ENCODE measurements at places on chromosomes 2 and 18. TPM values are rescaled to one million over a fixed set of nuclear protein-coding genes. Genes with fewer than 3 reads are reported as not detected.

GRCh38 chr2:109400102-109400501 lies 213.7 kb downstream of the SEPTIN10 start:
- no peak for DNase-seq

DNA sequence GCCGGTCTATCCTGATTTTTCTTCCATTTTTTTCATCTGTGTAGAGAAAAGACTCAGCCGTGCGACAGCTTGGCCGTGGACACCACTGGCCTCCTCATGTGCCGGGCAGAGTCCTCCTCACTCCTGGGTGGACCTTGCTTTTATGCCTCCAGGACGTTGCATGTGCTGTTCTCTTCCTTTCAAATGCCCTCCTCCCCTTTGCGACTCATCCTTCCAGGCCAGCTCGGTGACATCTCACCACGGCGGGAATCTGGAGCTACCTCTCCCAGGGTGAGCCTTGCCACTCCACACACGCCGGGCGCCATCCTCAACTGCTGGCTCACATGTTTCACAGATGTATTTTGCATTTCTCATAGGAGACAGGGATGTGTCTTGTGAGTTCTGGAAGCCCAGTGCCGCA lies 198.5 kb upstream of the HDAC4 start:
- peak; percentile 57 for DNase-seq

GRCh38 chr2:179675435-179675834 lies 186.0 kb downstream of the ZNF385B start:
- DNase-seq, result no peak

DNA sequence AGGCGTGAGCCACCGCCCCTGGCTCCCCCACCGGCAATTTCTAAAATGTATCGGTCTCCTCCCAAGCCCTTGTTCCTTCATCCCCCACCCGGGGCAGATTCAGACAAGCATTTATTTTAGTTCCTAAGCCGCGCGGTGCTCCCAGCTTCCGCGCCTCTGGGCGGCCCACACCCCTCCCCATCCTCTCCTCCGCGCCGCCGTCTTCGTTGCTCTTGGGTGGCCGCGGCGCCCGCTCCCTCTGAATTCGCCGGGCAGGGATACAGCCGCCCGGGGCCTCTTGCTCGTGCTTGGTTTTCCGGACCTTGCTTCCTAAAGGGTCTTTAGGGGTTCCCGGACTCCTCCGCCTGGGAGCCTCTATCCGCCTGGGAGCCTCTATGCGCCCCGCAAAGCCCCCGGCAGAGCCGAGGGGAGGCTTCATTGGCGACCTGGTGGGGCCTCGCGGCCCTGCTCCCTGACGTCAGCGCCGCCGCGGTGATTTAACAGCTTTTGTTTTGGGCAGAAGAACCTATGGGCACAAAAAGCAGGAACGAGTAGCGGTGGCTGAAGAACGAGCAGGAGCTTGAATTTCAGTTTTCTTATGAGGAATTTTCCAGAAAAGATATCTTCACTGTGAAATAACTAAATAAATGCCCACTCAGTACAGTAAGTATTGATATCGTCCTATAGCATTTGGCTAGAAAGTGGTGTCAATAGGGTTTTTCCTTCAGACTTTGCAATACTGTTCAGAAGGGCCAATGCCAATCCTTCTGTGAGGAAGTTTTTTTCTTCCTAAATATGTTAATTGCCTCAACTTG lies 37.3 kb downstream of the PRKRA start:
- DNase-seq, result peak; percentile 89

DNA sequence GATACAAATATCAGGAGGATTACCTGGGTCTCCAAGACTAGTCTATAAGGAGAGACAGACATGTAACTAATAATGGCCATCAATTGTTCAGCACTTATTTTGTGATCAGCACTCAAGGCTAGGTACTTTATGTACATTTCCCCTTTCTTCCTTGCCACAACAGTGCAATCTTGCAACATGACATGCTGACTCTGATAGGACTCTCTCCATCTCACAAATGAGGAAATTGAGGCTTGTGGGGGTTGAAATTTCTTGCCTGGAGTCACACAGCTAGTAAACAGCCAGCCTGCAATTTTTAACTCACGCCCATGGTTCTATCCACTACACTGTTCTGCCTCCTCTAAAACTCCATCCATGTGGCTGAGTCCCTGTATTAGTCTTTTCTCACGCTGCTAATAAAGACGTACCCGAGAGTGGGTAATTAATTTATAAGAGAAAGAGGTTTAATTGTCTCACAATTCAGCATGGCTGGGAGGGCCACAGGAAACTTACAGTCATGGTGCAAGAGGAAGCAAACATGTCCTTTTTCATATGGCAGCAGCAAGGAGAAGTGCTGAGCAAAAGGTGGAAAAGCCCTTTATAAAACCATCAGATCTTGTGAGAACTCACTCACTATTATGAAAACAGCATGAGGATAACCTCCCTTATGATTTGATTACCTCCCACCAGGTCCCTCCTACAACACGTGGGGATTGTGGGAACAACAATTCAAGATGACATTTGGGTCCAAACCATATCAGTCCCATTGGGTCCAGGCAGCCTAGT lies 302.4 kb downstream of the PLCL1 start:
- DNase-seq, result no peak

GRCh38 chr2:239693761-239694415 lies 293.1 kb upstream of the HDAC4 start:
- DNase-seq, result no peak

- DNase-seq, result no peak
These were observed 20.3 kb downstream of the SEC11C start for GRCh38 chr18:59159986-59160385.

Gene STPG4
- total RNA-seq, result not detected

Gene CFC1
- total RNA-seq, result not detected

DNA sequence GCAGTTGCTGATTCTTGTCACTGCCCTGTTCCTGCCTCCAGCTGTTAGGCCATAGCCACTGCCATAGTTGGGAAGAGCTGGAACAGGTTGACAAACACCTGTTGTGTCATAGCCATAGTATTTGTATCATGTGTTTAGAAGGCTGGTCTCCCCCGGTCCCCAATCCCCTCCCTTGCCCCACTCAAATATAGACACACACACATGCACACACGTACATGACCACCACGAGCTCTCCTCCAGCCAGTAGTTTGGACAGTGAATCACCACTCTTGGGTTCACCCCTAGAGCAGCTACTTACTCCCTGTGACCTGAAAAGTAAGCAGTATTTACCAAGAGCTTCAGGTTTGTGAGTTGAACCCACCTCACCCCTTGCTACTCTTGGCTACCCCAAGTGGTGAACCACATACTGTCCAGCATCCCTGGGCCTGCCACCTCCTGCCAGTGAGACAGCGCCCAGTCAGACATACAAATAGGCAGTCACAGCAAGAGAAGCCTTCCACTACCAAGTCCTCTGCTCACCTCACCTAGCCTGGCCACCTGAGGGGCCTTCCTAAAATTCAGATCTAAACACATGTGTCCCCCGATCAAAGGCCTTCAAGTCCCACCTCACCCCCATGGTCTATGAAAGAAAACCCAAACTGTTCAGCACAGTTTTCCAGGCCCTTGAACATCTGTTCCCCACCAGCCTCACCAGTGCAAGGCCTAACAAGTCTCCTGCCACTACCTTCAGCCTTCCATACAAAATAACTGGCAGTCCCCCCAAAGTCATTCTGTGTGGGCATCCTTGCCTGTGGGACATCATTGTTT lies 7.1 kb downstream of the PCBP1 start:
- DNase-seq, result no peak

DNA sequence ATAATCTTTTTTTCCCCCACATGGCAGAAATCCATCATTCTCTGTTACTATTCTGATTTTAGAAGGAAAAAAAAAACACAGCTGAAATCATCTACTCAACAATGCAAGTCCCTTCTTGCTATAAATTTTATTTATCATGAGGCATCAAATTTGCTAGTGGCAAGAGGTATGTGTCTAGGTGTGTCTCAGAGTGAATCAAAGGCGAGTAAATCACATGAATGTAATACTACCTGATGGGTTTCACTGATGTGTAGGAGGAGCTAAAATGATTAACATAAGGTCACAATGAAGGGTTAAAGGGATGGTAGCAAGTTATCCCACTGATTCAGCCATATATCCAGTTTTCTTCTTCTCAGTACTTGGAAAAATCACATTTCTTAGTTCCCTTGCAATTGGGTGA lies 24.5 kb upstream of the PELI1 start:
- no peak for DNase-seq

DNA sequence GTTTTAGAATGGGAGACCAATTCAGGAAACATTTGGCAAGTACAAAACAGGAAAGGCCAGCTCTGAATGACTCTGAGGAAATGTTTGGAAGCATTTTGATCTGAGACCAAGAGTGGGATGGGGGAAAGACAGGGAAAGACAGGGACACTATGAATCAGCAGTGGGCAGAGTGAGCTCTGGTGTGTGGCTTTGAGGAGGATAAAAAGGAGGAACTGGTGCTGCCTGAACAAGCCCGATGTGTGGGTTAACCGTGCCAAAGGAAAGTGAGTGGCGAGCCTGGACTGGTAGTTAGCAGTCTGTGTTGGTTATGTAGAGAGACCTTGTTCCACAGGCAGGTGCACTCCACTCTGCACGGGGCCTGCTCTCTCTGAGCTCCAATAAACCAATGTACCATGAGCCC lies 5.3 kb downstream of the MFSD6 start:
- DNase-seq, result no peak

- DNase-seq, result no peak
These were observed 48.1 kb downstream of the DGKD start for GRCh38 chr2:233402346-233402745.

Gene RAB6D
- total RNA-seq, result 0.16 TPM

Gene IGFBP5
- total RNA-seq, result 191 TPM

DNA sequence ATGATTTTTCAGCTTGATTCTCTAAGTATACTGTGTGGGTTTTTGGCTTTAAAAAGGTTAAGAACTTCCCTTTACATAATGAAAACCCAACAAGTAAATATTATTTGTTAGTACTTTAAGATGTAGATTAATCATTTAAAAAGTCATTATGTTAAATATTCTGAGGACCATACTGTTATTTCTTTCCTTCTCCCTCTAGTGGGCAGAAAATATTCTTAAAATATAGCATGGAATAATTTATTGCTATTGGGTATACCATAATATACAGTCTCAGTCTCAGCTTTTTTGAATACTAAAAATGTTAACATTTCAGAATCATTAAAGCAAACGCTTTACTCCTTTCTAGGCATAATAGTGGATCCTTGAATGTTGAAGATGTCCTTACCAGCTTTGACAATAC lies 28.1 kb downstream of the CAMKMT start:
- no peak for DNase-seq

DNA sequence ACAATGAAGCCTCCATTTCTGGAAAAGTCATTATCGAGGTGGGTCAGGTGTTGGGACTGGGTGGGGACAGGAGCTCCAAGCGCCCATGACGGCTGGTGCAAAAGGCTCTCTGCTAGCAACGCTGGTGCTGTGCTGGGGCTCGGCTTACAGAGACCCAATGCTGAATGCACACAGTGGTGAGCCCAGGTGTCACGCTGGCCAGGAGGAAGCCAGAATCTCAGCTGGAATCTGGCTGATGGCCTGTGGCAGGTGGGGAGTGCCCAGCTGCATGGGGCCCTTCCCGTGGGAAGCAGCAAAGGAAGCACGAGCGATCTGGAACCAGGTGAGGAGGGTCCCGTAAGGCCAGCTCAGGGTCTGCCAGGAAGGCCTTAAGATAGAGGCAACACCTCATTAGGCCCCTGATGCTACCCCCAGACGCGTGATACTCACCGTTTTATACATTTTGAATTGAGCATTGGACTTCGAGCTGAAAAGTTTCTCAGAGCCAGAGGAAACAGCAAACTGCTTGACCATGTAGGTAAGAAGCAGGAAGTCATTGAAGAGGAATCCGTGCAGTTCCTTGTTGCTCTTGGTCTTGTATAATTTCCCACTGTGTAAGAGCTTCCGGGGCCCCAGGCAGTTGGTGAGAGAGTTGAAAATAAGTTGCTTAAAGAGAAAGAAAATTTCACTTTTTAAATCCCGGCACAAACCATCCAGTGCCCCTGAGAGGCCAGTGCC lies 34.7 kb downstream of the FAM228A start:
- DNase-seq, result no peak

GRCh38 chr2:135802350-135802749 lies 34.6 kb downstream of the LCT start:
- no peak for DNase-seq

GRCh38 chr18:70124139-70124538 lies 81.3 kb downstream of the RTTN start:
- no peak for DNase-seq

GRCh38 chr2:192128655-192129054 lies 66.1 kb downstream of the TMEFF2 start:
- DNase-seq, result no peak

Gene ZC3H6
- 19.1 TPM for total RNA-seq

DNA sequence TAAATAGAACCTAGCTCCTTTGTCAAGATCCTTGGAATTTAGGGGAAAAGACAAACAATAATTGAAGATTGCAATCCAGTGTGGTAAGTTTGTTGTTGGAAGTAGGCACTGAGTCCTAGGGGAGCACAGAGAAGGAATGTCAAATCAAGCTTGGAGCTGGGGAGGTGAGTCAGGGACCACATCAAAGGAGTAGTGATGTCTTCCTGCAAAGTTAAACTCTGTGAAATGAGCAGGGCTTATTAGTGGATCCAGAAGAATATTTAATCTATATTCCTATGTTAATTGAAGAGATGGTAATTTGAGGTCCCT lies 41.7 kb upstream of the NABP1 start:
- DNase-seq, result no peak

DNA sequence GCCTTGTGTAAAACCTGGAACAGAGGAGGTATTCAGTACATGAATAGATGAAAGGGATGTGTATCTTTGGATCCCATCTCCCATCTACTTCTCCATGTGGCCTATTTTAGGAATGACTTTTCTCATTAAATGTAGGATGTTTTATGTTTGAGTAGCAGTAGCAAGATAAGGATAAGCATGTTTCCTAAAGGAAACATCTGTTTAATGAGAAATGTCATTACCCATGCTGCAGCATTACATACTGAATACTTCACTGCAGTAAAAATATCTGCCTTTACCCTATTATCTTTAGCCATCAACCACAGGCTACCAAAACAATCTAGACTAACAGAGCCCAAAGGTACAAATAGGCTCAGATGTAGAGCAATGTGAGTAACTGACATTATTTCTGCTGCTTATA lies 419.2 kb upstream of the CYRIA start:
- DNase-seq, result no peak

DNA sequence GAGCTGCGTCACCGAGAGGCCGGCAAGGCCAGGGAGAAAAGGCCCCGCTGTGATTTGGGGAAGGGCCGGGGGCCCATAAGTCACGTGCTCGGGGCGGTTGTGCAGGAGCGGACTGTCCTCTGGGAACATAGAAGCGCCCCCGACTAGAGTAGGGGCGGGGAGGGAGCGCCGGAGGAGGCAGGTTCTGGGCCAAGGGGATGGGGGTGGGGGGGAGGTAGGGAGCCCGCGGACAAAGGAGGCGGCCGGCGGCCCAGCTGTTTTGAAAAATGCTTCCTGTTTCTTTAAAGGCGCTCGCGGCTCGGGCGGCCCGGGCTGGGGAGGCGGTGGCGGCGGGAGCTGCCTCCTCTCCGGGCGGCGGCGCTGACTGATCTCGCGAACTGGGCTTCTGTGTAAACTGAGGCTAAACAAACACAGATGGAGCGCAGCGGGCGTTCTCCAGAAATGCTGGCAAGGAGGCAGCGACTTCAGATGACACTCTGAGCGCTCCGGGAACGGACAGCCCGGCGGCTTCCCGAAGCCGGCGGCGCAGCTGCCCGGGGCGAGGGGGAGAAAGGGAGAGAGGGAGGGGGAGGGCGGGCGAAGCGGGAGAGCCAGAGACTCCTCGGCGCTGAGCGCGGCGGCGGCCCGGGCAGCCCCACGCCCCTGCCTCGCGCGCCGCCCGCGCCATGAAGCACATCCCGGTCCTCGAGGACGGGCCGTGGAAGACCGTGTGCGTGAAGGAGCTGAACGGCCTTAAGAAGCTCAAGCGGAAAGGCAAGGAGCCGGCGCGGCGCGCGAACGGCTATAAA lies at the start of gene ATOH8:
ATOH8 (plus strand) TSS at position 467 of the 788 bp plus-strand sequence; CDS start at position 666, 199 bp downstream.
- DNase-seq, result peak; percentile 91

Gene IL36A
- total RNA-seq, result not detected

- no peak for DNase-seq
These were observed 4.1 kb upstream of the KLHL30 start for GRCh38 chr2:238134393-238134785.
